ENCODE measurements at places on chromosomes 12 and 14.

DNA sequence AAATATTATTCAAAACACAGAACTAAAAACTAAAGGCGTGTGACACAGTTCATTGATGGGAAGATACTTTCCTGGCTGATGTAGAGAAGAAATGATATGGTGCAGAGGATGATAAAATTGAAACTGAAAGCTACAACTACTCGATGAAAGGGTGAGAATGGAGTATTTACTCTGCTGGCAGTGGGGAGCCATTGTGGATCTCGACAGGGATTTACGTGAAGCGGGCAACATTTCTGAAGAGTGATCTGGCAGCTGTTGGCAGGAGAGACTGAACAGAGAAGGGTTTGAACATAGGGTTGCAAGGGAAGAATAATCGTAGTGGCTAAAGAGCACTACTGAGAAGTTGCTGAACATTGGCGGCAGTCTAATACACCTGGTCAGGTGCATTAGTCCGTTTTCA is 464.9 kb downstream of the PDZRN4 start:
- no peaks in the 10 kb centered on the region for H3K4me1 ChIP-seq
- no peaks in the 10 kb centered on the region for H3K36me3 ChIP-seq
- no peaks in the 10 kb centered on the region for H3K27me3 ChIP-seq
- no peak overlapping the region for H3K4me3 ChIP-seq
- DNase-seq = no peak
- H3K27ac ChIP-seq = no peak overlapping the region

- no peaks in the 10 kb centered on the region for H3K4me1 ChIP-seq
- no peak for DNase-seq
- H3K27me3 ChIP-seq = no peaks in the 10 kb centered on the region
- H3K4me3 ChIP-seq = no peak overlapping the region
- no peak overlapping the region for H3K27ac ChIP-seq
- no peaks in the 10 kb centered on the region for H3K36me3 ChIP-seq
These were observed 437.6 kb downstream of the RERGL start for GRCh38 chr12:17652436-17652835.

DNA sequence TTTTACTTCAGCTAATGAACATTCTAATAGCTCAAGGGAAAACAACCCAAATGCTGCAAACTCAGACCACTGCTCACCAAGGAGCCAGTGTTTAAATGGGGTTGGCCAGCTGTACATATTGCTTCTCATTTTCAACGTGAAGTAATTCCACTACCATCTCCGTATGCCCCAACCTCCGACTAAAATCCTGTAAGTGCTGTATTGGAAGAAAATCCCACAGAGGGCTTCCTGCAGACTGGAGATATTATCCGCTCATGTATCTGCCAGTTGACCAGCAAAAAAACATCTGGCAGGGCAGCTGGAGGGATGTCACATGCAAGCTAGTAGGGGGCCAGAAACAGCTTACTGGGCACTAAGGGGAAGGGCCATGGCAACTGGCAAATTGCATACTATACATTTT is 485.0 kb downstream of the SNAPC1 start:
- DNase-seq = no peak
- H3K4me1 ChIP-seq = no peaks in the 10 kb centered on the region
- no peak overlapping the region for H3K4me3 ChIP-seq
- no peaks in the 10 kb centered on the region for H3K27me3 ChIP-seq
- H3K27ac ChIP-seq = no peak overlapping the region
- H3K36me3 ChIP-seq = no peaks in the 10 kb centered on the region

DNA sequence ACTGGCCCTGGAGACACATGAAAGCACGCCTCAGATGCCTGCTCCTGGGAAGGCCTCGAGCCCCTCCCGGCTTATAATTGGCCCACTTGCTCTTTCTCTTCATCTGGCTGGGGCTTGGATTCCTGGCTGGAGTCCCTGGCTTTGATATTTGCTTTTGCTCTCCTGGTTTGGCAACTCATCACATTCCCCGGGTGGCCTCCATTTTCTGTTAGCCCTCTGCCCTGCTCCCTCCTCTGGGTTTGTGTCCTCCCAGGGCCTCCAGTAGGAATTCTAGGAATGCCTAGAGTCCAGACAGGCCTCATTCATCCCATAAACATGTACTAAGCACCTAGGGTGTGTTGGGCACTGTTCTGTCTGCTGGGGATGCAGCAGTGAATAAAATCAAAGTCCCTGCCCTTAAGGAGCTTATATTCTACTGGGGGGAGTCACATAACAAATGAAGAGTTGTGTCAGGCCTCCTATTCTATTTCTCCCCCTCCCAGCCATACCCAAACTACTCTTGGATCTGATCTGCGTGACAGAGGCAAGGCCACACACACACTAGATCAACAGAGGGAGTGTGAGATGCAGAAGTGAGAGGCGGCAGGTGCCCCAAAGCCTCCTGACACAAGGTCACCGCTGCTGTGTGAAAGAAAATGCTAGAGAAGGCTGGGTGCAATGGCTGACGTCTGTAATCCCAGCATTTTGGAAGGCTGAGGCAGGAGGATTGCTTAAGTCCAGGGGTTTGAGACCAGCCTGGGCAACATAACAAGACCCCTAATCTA is 21.3 kb upstream of the TSPAN9 start:
- H3K4me3 ChIP-seq = no peak overlapping the region
- no peaks in the 10 kb centered on the region for H3K36me3 ChIP-seq
- no peaks in the 10 kb centered on the region for H3K27me3 ChIP-seq

GRCh38 chr14:35818346-35819115 is 7.6 kb upstream of the BRMS1L start:
- H3K4me1 ChIP-seq = no peaks in the 10 kb centered on the region
- peaks cover 4% of the 10 kb centered on the region for H3K27me3 ChIP-seq
- H3K36me3 ChIP-seq = no peaks in the 10 kb centered on the region
- H3K27ac ChIP-seq = no peak overlapping the region
- DNase-seq = peak; percentile 89

- no peaks in the 10 kb centered on the region for H3K27me3 ChIP-seq
- no peak overlapping the region for H3K27ac ChIP-seq
- no peaks in the 10 kb centered on the region for H3K4me1 ChIP-seq
- DNase-seq = no peak
These were observed 54.5 kb downstream of the APAF1 start for GRCh38 chr12:98699586-98699985.

DNA sequence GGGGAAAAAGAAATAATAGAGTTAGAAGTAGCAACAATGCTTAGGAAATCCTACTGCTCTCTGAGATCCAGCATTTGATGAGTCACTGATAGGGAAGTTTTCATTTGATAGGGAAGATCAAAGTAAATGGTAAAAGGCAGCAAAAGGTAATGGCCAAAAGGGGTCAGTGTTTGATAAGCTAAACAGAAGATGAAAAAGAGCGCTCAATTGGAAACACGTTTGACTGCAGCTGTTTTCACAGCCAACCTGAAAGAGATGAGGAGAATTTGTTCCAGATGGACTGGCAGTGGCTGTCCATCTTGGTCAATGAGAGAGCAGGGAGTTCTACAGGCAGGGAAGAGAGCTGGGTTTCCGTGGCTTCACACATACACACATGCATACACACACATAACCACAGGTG is 264.2 kb downstream of the TMEM132C start:
- DNase-seq = no peak
- no peak overlapping the region for H3K4me3 ChIP-seq
- H3K27me3 ChIP-seq = no peaks in the 10 kb centered on the region
- no peaks in the 10 kb centered on the region for H3K4me1 ChIP-seq

DNA sequence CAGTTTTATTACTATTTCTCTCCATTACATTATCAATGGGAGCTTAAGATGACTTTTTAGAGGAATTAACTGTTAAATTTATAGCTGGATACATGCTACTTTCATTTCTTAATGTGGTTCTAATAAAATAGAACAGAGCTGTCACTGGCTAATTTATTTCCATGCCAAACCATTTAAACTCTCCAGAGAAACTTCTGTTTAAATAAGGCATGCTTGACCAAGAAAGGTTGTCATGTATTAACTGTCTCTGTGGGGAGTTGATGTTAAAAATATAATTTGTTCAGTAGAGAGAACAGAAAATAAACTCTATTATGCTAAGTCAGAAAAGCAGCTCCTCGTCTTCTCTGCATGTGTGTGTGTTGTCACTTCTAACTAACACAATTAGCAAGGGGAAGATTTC is 447.4 kb downstream of the SLC16A7 start:
- H3K36me3 ChIP-seq = no peaks in the 10 kb centered on the region
- no peak for DNase-seq
- no peak overlapping the region for H3K4me3 ChIP-seq
- H3K27ac ChIP-seq = no peak overlapping the region
- H3K4me1 ChIP-seq = no peaks in the 10 kb centered on the region
- no peaks in the 10 kb centered on the region for H3K27me3 ChIP-seq

DNA sequence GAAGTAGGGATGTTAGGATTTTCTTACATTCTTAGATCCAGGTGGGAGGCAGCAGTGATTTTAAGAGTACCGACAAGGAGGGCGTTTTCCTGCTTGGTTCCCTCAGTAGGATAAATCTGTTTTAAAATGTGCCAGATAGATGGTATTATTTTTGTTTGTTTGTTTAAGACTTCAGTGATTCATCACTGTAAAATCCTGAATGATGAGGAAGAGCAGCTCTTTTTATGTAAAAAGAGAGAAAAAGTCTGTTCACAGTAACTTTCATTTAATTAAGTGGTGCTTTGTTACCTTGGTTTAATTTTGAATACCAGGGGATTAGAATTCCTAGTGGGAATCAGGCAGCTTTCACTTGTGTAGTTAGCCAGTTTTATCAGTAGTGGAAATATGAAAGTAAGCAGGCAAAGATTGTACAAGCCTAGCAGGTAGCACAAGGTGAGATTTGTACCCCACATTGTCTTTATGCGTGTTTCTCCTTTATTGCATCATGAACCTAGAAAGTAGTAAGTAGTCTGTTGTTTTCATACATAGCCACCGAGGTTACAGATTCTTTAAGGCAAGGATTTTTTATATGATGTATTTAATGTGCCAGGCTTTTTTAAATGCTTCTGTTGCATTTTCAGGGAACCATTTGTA is 349.6 kb downstream of the CCDC91 start:
- no peak overlapping the region for H3K4me3 ChIP-seq
- H3K4me1 ChIP-seq = peaks cover 33% of the 10 kb centered on the region
- DNase-seq = no peak
- no peaks in the 10 kb centered on the region for H3K27me3 ChIP-seq

DNA sequence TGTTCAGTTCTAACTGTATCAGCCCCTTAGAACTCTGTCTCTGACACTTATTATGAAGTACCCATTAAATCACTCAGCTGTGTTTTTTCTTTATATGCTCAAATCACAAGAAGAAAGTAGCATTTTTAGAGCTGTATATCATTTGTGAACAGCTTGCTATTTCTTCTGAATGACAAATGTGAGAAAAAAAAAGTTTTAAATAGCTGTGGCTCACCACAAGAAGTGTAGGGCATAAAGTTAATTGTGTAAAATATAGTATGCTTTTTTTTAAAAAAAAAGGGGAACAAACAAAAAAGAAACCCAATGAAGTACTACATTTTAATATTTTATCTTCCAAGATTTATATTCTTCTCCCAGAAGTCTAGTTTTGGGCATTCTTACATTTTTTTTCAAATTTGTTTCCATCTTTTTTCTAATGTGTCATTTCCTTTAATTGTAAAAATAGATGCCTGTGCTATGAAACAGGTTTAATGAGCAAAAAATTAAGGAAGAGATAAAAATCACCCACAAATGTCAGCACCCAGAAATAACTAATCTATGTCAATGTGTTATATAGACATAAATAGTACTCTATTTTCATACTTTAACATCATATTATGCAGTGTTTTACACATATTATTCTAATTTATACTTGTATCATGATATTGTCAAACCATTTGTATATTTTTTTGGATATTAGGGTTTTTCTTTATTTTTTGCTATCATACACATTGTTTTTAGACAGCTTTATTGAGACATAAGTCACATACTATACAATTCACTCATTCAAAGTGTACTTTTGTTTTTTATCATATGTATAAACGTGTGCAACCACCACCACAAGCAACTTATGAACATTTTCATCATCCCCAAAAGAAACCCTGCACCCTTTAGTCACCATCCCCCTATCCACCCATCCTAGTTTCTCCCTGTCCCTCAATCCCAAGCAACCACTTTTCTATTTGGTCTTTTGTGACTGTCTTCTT is 22.4 kb upstream of the LRRK2 start:
- no peak overlapping the region for H3K4me3 ChIP-seq
- no peaks in the 10 kb centered on the region for H3K27me3 ChIP-seq
- DNase-seq = no peak
- H3K27ac ChIP-seq = no peak overlapping the region

- peaks cover 6% of the 10 kb centered on the region for H3K4me1 ChIP-seq
- peaks cover 29% of the 10 kb centered on the region for H3K27me3 ChIP-seq
- H3K36me3 ChIP-seq = no peaks in the 10 kb centered on the region
- H3K27ac ChIP-seq = no peak overlapping the region
These were observed 788 bp upstream of the ASIC1 start for GRCh38 chr12:50056639-50056976.

- H3K36me3 ChIP-seq = no peaks in the 10 kb centered on the region
- H3K27me3 ChIP-seq = no peaks in the 10 kb centered on the region
- no peak for DNase-seq
- no peak overlapping the region for H3K27ac ChIP-seq
- H3K4me3 ChIP-seq = no peak overlapping the region
These were observed 11.3 kb downstream of the RALGAPA1 start for GRCh38 chr14:35797796-35798195.

- no peaks in the 10 kb centered on the region for H3K36me3 ChIP-seq
- no peaks in the 10 kb centered on the region for H3K27me3 ChIP-seq
- H3K4me3 ChIP-seq = no peak overlapping the region
- no peaks in the 10 kb centered on the region for H3K4me1 ChIP-seq
- no peak overlapping the region for H3K27ac ChIP-seq
These were observed 28.3 kb downstream of the DUSP16 start for GRCh38 chr12:12534166-12534866.

DNA sequence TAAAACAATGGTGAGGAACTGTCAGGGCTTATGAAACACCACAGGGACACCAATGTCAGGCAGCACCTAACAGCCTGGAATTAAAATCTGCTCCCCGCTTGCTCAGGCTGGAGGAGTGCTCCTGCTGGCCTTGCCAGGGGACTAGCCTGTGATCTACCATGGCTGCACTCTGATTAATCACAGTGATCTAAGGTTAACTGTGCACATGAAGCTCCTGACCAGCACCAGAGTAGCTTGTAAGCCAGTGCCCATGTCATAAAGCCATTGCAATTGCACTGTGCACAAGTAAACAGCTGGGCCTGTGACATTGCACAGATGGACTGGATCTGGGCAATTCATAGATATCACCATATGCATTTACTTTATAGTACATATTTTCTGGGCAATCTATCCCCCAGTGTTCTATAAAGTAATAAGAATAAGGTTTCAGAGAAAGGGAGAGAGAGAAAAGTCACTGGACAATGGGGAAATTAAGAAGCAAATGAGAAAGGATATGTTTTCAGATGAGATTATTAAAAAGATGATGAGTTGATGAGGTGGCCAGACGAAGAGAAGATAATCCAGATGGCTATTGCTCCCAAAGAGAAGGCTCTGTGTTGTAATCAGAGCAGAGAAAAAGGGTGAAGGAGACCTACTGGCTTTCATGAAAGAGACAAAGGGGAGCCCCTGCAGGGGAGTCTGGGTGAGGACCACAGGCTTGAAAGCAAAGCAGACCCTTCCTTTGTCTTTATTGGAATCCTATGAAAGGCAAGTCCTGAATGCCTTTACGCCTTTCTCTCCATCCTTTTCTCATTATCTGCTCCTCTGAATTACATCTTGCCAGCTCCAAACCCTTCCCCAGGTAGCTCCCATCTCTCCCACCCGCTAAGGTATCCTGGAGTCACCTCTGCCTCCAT is 145.8 kb downstream of the SLC38A6 start:
- no peak for DNase-seq
- H3K36me3 ChIP-seq = no peaks in the 10 kb centered on the region
- H3K4me3 ChIP-seq = no peak overlapping the region
- H3K27ac ChIP-seq = no peak overlapping the region
- peaks cover 4% of the 10 kb centered on the region for H3K4me1 ChIP-seq

GRCh38 chr12:4496145-4496838 is 42.4 kb upstream of the RAD51AP1 start:
- no peaks in the 10 kb centered on the region for H3K27me3 ChIP-seq
- no peak overlapping the region for H3K4me3 ChIP-seq
- no peaks in the 10 kb centered on the region for H3K4me1 ChIP-seq

All from osteoblast (primary cell).